Sigmoid colon (tissue), 7 donors: ENCODE measurements at places on chromosomes 11 and 22. TPM values are rescaled to one million over a fixed set of nuclear protein-coding genes. Genes with fewer than 3 reads are reported as not detected.

GRCh38 chr22:47835726-47836125 is 1073.3 kb downstream of the TBC1D22A start:
- DNase-seq, result no peak

The RCOR2 gene
- total RNA-seq, result 0.68 TPM

GRCh38 chr22:27399161-27399560 is 402.4 kb downstream of the MN1 start:
- DNase-seq, result no peak

GRCh38 chr11:34192481-34193401 is 87.3 kb downstream of the NAT10 start:
- peak; percentile 86 for DNase-seq

The TRAPPC4 gene
- 51.8 TPM for total RNA-seq

DNA sequence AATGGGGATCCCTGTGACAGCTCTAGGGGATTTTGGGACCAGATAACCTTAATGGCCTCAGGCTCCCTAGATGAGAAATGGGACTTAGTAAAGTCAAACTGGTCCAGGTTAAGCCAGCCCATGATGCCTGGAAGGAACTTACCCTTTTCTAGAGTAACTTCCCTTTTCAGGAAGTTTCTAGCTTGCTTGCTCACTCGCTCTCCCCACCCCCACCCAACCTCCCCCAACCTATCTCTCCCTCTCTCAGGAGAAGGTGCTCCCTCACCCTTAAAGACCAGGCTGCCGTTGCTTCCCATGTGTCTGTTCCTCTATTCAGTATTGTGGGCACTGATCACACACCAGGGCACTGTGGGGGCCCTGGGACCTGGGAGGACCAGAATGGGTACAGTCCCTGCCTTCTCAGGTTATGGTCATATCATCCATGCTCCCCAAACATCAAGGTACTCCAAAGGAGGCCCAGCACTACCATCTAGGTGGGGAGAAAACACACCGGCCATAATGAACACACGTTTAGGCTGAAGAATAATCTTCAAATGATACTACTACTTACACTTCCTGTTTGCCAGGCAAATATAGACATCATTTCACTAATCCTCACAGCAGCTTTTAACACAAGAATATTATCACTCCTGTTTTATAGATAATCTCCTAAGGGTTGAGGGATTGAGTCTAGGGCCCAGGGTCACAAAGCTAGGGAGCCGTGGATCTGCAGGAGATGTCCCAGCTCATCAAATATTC is 18.2 kb downstream of the KCNQ1OT1 start:
- DNase-seq, result peak; percentile 13

The VSIG10L2 gene
- total RNA-seq, result not detected

GRCh38 chr11:81570669-81571068 is 1163.0 kb downstream of the FAM181B start:
- no peak for DNase-seq

GRCh38 chr11:34356576-34356912 is 1.3 kb downstream of the ABTB2 start:
- DNase-seq, result peak; percentile 72

- no peak for DNase-seq
Measured at GRCh38 chr11:71425860-71426259, 22.3 kb downstream of the DHCR7 start.

DNA sequence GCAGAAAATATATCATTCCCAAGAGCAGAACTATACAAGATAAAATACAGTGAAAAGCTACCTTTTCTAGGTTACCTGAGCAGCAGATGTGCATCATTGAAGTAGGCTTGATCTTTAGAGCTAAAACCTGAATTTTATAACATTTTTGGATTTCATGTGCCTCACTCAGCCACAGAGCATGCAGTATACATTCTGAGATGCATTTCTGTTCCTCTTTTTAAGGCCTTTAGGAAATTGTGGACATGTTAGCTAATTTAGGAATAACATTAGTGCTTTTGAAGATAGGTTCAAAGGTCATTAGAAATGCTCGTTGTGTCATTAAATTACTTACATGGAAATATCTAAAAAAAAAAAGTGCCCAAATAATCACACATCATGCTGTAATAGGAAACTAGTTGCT is 230.6 kb upstream of the PDGFD start:
- no peak for DNase-seq

- no peak for DNase-seq
Measured at GRCh38 chr11:70526116-70527045, 128.1 kb downstream of the CTTN start.

DNA sequence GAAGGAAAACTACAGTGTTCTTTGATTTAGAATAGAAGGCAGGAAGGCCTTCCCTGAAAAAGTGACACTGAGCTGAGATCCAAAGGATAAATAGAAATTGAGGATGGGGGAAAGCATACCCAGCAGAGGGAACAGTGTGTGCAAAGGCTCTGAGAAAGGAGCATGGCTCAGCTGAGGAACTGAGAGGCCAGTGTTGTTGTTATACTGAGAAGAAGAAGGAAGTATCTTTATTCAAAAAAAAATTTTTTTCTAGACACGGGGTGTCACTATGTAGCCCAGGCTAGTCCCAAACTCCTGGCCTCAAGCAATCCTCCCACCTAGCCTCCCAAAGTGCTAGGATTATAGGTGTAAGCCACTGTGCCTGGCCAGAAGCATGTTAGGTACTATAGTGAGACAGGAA is 3.5 kb upstream of the PIK3C2A start:
- no peak for DNase-seq

The LPXN gene
- total RNA-seq, result 4.8 TPM

- DNase-seq, result no peak
Measured at GRCh38 chr11:103806130-103806895, 230.1 kb upstream of the DDI1 start.

- no peak for DNase-seq
Measured at GRCh38 chr11:4065601-4066377, 28.8 kb upstream of the RRM1 start.

The ENTHD1 gene
- not detected for total RNA-seq

The RIBC2 gene
- total RNA-seq, result not detected

DNA sequence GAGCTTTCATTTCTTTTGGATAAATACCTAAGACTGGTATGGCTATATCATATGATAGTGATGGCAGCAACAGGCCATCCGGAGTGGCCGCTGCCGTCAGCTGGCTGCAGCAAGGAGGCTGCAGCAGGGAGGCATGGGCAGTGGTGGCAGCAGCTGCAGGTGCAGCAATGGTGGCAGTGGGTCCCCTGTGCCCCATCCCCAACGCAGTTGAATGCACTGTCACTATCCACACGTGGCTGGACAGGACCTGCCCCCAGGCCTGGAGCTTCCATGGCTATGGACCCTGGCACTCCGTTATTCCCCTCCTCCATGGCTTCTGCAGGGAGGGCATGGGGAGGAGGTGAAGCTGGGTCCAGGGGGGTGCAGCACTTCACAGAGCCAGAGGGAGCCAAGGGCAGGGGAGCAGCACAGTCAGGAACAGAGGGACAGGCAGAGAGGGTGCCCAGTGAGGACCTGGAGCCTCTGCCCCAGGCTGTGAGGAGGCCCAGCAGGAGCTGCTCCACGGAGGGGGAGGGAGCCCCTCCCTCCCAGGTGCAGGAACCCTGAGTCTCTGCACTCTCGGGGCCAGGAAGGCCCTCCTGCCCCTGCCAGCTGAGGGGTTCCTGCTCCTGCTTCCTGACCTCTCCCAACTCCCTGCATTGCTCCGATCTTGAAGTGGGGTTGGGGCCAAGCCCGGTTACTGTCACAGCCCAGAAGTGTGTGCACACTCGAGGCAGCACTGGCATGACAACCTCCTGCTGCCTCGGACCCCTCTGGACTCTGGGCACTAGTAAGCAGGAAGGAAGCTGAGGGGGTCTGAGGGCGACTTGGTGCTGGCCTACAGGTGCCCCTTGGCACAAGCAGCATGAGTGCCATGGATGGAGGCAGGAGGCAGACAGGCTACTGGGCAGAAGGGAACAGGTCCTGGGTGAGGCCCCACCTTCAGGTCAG is 466.3 kb downstream of the GUCY1A2 start:
- peak; percentile 56 for DNase-seq

- no peak for DNase-seq
Measured at GRCh38 chr11:115924744-115925567, 420.7 kb upstream of the CADM1 start.

DNA sequence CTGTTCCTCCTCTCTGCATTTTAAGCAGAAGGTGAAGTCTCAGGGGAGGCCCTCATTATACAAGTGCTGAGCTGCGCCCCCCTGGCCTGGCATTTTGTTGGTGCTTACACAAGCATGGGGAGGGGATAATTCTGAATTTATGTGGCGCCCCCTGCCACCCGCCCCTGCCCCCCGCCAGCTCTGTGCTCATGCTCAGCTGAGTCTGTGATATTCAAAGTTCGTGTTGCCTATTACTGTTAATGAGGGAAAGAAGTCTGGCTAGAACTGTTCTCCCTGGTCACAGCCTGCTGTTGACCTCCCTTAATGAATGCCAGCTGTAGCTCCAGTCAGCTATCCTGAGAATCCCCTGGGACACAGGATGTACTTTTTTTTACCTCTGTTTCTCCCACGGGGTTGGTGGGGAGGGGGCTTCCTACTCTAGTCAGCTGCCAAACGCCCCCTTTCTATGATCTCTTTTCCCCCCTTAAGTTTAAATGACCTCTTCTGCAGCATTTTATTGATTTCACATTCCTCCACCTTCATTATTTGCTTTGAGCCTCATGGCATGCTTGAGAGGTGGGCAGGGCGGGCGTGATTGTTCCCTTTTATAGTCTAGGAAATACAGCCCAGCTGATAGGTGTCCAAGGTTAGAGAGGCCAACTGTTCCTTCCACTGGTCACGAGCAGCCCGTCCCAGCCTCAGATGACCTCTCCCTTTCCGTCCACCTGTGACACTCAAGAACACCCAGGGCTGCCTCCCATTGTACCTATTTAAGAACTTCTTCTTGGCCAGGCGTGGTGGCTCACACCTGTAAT is 12.2 kb downstream of the USP2 start:
- DNase-seq, result peak; percentile 50

The SREBF2 gene
- 41.5 TPM for total RNA-seq
